IPS-NIHi11 (cell line): ENCODE measurements at places on chromosomes 5 and 9.

DNA sequence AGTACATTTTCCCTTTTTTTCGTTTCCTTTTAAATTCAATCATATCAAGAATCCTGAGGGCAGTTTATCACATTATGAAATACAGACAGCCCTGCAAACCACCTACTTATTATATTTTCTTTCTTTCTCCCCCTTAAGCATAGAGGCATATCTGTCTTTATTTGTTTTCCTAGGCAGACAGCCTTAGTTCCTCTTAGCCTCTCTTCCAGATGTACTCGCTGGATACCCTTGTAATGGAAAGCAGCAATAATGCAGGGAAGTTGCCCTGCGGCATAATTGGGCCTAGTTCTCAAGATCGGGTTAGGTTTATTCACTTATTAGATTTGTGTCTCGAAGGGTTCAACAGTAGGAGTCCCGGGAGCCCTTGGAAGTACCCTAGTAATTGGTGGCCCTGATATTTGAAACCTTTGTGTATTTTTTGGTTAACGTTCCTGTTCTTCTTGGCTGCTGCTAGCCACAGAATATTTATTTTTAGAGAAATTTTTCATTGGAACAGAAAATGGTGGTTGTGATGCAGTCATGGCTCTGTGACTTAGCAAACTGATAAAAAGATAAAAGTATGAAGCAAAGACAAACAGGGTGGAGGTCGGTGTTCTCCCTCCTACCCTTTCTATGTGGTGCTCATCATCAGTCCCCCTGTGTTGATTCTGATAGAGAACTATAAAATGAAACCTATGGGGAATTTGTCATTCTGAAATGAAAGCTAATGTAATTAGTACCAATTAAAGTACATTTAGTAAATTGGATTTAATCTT is 6.4 kb downstream of the TLE4 start:
- DNase-seq, result no peak

GRCh38 chr9:17609312-17610005 is 30.6 kb downstream of the SH3GL2 start:
- DNase-seq, result no peak

GRCh38 chr5:73564675-73565074 is 764 bp downstream of the ANKRA2 start:
- no peak for DNase-seq

DNA sequence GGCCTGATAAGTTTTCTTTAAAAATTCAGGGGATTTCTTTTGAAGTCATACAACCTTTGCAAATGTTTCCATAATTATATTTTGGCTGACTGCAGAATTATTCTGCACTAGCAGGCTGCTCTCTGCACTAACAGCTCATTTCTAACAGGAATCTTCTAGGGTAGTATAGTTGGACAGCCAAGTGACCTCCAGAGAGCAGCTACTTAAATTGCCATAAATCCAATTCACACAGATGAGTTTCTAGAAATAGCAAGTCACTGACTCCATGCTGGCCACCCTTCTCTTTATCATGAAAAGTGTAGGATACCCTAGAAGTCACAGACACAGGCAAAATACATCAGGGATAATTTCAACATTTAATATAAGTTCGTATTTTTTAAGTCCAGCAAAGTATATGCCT is 110.9 kb upstream of the TARS1 start:
- DNase-seq, result no peak

DNA sequence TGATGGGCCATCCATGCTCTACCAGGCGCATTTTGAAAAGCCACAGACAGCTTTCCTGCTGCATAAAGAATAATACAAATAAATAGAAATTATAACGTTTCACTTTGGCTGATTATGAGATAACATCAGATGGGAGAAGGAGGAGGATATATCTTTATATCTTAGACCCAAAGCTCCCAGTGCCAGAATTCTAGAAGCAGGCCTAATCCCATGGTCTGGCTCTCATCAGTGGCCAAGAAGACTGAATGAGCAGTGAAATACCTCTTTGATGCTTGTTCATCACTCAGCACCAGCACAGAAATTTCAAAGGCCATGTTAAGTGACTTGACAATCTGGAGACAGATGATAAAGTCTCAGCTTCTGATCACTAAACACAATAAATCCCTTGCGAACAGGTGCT is 107.6 kb downstream of the PPP2R2B start:
- DNase-seq, result no peak

- peak; percentile 35 for DNase-seq
Measured at GRCh38 chr9:119349351-119349825, 19.8 kb downstream of the BRINP1 start.

- DNase-seq, result no peak
Measured at GRCh38 chr5:80754900-80755299, 100.1 kb upstream of the DHFR start.

DNA sequence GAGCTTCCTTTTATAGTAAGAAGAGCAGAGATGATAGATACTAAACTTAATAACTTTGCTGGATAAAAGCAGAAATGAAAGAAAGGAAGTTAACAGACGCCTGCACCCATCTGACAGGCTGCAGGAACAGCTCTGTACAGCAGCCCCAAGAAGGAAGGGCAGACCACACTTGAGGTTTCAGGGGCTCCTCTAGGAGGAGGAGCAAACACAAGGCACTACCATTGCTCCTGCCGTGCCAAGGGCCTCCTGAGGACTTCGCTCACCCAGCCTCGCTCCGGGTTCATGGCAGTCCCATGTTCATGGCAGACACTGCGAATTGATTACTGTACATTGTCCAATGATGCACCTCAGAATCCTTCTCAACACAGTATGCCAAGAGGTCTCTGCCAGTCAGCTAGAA is 85.1 kb downstream of the AMBP start:
- DNase-seq, result no peak

GRCh38 chr5:150295172-150295634 is 5.6 kb upstream of the CAMK2A start:
- DNase-seq, result no peak

- DNase-seq, result peak; percentile 14
Measured at GRCh38 chr5:169226895-169227294, 74.0 kb downstream of the SLIT3 start.

GRCh38 chr9:111258875-111259271 is 71.2 kb downstream of the OR2K2 start:
- DNase-seq, result no peak

DNA sequence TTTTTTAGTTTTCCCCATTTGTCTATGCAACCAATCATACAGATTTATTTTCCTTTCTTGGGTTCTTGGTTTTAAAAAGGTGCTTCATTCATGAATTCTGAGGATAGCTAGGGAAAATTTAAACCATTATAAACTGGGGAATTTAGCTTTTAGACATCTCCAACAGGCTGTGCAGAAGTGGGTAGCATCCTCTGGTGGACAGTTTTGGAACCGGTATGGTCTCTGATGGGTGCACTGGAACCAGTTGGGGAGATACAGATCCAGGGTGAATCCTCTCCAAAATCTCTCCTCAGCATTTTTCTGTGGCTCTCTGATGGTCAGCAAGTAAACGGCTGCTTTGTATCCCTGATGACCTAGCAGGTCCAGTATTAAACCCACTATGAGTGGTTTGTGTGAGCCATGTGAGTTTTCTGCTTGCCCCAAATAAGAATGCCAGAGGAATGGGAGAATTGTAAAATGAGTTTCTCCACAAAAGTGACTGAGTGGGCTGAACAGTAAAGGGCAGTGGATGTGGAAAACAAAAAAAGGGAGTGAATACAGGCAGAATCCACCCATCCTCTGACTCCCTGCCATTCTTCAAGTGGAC is 9.1 kb upstream of the DNAJC25 start:
- peak; percentile 32 for DNase-seq

DNA sequence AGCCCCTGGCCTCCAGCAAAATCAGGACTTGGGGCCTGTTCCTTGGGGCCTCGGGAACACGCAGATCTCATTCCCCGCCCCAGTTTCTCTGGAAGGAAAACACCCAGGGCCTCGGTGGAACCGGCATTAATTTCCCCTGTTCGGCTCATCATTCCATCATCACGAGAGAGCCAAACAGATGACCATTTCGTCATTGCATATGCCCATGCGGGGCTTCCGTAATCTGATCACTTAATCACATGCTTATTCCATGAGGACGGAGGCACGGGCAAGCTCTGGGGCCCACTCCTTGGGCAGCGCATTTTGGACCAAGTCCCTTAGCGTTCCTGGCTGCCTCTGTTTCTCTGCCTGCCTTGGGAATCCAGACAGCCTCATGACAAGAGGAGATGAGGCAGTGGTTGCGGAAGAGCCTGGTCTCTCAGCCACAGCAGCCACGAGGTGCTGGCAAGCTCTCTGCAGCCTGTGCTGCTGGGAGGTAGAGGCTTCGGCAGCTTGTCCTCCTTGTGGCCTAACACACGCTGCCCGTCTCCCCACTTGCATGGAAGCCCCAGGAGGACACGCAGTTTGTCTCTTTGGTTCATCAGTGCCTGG is 65.0 kb upstream of the IER5L start:
- no peak for DNase-seq

GRCh38 chr9:110947491-110948044 is 90.7 kb downstream of the LPAR1 start:
- DNase-seq, result no peak

DNA sequence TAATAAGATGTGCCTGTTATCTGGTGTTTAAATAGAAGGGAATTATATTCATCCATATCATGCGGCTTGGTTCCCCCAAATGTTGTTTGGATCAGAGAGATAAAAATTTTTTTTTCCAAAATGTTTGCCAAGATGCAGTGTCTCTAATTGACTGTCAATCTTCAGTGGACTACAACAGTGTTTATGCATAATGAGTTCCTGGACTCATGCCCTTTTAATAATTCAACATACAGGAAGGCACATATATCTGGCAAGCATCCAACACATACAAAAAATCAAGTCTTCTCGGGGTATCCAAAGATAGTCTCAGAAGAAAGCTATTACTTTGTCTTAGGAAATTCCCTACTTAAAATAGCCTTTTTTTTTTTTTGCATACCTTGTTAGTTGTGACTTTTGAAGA is 1534.7 kb downstream of the EFNA5 start:
- DNase-seq, result no peak

DNA sequence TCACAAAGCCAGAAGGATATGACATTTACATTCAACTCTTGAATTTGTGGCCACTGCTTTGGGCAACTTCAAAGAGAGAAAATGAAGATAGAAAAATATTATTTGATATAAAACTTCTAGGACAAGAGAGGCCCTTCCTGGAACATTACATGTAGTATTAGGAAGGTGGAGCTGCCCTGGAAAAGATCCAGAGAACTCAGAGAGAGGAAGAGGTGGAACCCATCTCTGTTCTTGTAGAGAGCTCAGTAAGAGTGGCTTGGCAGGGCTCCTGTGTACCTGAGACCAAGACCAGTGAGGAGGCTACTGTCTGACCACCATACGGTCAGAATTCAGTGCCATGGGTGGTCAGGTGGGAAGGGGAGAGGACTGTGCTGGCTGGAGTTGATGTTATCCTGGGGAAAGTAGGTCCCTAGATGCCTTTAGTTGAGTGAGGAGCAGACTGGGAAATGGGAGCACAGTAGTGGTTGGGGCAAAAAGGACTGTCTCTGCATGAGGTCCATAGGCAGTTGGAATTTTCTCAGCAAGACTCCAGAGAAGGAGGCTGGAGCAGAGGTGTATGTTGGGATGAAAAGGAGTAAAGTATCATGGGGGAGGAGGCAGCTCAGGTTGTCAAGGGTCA is 7.6 kb downstream of the TGFBI start:
- DNase-seq, result no peak

- no peak for DNase-seq
Measured at GRCh38 chr5:158914008-158915000, 185.4 kb downstream of the EBF1 start.

GRCh38 chr5:138603249-138603920 is 28.2 kb upstream of the HSPA9 start:
- DNase-seq, result no peak

- no peak for DNase-seq
Measured at GRCh38 chr5:177393206-177393765, 7.2 kb downstream of the PFN3 start.

GRCh38 chr9:70411930-70412831 is 2.3 kb downstream of the KLF9 start:
- peak; percentile 66 for DNase-seq

- no peak for DNase-seq
Measured at GRCh38 chr5:6783787-6784186, 70.6 kb downstream of the TENT4A start.

DNA sequence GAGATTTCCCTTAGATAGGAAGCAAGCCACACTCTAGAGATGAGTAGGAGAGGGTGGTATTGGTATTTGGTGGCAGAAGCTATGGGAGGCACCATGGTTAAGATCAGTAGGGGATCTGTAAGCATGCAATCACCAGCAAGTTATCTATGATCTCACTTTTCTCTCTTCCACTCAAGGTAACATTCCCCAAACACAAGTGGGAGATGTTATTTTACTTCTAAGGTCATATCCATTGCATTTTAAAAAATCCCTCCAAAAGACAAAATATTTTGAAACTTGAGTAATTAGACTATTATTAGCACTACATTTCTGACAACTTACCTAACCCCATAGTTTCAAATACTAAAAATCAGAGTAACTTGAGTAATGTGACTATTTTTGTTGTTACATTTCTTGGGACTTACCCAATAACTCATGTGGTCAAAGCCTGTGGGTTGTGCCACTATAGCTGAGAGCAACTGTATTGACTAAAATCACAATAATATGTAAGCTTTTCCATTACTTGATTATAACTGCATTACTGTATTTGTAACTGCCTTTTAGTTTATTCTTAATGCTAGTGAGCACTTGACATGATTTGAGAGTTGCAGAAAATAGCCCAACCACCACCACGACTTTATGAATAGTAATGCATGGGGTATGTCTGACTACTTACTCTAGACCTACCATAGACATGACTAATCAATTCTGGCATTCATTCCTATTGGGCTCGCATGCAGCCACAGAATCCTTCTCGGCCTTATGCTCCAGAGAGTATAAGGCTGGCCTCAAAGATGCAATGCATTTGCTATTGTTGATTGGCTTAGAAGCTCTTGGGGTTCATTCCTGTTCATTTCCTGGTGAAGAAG is 264.7 kb downstream of the TRIM32 start:
- DNase-seq, result no peak

- DNase-seq, result peak; percentile 92
Measured at GRCh38 chr5:180648658-180649296, 623 bp downstream of the FLT4 start.

DNA sequence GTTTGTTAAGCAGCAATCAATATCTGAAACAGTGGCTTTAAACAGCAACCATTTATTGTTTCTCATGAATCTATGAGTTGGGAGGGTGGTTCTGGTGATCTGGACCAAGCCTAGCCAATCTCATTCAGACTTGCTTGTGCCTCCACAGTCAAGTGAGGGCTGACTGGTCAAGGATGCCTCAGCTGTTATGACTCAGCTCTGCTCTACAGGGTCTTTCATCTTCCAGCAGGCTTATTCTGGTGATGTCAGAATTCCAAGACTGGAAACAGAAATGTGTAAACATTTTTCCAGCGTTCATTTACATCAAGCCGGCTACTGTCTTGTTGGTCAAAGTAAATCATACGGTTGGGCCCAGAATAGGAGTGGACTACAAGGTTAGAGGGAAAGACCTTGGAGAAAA is 2.5 kb upstream of the PIP5K1B start:
- DNase-seq, result no peak

DNA sequence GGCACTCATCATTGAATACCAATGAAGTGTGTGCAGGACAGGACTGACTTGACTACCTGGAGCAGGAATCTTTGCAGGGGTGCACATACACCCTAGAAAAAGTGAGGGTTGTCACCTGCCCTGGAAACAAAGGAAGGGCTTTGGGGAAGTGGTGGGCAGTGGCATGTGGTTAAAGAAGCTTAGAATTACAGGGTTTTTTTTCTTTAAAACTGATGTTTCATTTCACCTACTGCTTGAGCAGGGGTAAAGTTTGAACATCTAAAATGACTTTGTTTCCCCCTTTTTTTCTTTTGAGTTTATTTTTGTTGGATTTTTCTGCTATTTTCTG is 2.0 kb upstream of the KDM3B start:
- no peak for DNase-seq
